ENCODE measurements at places on chromosomes 1 and 21.

DNA sequence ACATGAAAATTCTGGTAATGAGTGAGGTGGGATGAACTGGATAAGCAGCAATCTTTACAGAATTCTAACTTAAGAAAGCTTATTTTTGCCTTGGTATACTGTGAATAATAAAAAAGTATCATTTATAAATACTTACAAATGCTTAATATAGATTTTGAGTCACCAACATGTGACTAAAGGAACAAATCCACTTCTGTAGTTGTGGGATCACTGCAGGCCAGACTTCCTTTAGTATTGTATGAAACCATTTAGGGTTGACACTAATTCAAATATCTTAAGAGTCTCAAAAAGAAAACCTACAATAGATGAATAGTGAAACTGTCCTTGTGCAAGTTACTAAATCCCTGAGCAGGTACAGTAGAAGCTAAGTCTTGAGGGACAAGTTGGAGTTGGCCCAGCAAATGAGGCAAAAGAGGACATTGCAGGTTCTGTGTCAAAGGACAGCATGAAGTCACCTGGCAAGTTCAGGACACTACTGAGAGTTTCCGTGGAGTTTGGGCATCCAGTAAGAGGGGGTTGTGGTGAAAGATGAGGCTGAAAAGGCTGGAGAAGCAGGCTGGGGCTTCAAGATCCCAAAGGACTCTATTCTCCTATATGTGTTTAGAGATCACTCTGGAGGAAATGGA, 5.9 kb upstream of the THEM4 start:
- no peak for DNase-seq

DNA sequence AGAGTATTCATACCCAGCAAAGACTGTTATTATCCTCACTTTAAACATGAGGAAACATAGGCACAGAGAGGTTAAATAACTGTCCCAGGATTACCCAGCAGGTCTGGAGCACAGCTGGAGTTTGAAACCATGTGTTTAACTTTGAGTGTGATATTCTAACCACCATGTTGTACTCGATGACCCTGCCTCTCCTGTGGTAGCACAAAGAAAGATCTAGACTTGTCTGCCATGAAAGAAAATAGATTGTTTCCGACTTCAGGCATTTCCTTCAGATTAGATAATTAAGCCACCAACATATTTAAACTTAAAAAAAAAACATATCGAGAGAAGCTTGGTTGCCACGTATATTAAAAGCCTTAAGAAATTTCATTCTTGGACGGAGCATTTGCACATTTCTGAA, 104.6 kb upstream of the RUNX1 start:
- no peak for DNase-seq

DNA sequence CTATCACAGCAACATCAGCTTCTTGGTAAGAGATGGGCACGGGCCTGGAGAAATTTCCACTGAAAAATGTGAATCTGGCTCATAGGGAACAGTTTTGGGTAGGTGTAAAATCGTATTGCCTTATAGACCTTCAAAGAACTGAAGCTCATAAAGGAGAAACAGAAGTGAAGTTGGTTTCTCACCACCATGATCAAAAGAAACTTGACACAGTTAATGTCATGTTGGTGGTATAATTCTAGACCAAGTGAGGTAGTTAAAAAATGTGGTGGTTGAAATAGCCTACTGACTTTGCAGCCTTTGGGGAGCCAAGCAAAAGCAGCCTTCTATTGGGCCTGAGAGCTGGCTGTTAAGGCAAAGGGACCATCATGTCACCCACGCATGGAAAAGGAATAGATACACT, 8.9 kb downstream of the CD1D start:
- no peak for DNase-seq

DNA sequence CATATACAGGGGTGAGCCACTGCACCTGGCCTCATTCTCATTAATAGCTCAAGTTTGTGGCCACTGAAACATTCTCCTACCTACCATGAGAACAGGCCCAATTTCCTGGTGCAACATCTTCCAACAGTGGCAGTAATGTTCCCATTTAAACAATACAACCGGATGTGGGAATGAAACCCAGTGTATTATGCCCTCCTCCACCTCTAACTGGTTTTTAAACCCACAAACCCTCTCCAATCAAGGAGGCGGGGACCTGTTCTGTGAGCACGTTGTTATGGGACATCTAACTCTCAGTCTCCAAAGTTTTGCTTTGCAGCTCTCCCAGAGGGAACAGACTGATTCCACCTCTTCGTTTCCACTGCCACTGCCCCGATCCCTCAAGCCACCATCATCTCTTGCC, 2.6 kb downstream of the CTNNBIP1 start:
- no peak for DNase-seq

DNA sequence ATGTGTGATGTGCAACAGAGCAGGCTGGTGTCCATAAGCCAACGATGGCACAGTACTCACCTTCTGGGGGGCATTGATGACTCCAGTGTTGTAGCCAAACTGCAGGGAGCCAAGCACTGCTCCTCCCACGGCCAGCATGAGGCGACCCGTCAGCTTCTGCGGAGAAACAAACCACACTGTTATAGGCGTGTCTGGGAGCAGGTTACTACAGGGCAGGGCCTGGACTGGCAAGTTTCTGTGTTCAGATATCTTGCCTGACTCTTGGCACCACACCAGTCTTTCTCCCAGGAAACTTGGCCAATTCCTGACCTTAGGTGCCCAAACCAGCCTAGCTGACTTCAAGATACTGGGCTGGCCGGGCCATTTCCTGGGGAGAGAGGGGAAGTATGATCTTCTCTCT, 15.5 kb downstream of the SLC2A1 start:
- DNase-seq = no peak

- DNase-seq = no peak
These were observed 128.2 kb downstream of the DMRTB1 start for GRCh38 chr1:53587252-53587988.

DNA sequence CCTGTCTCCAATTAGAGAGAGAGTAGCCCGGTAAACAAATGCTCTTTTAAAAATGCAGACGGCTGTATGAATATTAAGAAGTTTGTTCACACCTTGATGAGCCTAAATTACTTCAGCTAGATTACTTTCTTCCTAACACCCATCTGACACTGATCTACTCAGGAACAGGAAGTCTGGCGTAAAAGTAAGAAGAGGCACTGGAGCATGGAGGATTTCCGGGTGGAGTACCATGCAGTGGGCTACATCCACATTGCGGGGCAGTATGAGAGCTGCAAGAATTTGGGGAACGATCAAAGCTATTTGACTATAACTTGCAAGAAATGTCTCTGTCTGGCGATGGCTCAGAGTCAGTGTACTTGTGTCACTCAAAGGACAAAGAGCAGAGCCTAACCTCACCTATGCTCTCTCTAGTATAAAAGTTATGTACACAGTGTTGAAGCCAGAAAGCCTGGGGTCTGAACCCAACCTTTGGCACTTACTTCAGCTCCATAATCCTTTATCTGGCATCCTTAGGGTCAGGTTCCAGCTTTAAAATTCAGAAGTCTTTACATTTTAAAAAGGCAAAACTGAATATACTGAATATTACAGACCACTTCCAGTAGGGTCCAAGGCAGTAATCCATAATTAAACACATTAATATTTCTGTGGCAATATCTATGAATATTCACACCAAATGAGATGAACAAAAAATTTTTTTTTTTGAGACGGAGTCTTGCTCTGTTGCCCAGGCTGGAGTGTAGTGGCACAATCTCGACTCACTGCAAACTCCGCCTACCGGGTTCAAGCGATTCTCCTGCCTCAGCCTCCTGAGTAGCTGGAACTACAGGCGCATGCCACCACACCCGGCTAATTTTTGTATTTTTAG, 7.9 kb upstream of the GNPAT start:
- no peak for DNase-seq

GRCh38 chr1:201084295-201084694, 27.9 kb downstream of the CACNA1S start:
- DNase-seq = no peak

GRCh38 chr1:73331726-73332125, 866.2 kb downstream of the LRRIQ3 start:
- no peak for DNase-seq

DNA sequence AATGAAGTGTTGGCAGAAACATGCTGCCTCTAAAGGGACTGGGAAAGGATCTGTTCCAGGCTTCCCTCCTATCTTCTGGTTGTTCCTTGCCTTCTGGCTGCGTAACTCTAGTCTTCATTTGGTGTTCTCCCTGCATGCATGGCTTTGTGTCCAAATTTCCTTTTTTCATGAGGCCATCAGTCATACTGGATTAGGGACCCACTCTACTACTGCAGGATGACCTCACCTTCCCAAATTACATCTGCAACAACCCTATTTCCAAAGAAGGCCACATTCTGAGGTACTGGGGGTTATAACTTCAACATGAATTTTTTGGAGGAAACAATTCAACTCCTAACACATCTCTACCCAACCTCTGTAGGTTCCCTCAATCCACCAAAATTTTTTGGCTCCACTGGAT, 26.3 kb downstream of the MR1 start:
- no peak for DNase-seq

Measured in HL-60 (cell line).